ENCODE measurements at places on chromosomes 2 and 18.

GRCh38 chr2:237603718-237604362 lies 13.3 kb upstream of the RAB17 start:
- DNase-seq = peak; percentile 67

GRCh38 chr2:210536973-210537650 lies 19.3 kb upstream of the CPS1 start:
- no peak for DNase-seq

DNA sequence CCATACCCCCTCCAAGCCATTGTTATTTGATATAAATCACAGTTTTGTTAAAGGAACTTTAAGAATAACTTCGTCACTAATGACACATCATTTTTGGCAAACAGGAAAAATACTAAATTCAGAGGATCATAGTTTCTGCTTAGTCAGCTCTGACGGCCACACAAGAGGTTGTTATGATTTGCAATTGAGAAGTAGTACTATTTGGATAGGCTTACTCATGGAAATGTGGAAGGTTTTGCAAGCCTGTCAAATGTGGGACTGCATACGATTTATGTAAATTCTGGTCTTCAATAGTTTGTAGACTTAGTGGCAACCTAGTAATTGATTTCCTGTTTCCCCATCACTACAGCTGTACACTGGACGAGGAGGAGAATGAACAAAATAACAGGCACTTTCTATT lies 108.1 kb downstream of the ARHGEF33 start:
- no peak for DNase-seq

- DNase-seq = no peak
Observed at GRCh38 chr2:121356058-121356640, 71.1 kb upstream of the TFCP2L1 start.

DNA sequence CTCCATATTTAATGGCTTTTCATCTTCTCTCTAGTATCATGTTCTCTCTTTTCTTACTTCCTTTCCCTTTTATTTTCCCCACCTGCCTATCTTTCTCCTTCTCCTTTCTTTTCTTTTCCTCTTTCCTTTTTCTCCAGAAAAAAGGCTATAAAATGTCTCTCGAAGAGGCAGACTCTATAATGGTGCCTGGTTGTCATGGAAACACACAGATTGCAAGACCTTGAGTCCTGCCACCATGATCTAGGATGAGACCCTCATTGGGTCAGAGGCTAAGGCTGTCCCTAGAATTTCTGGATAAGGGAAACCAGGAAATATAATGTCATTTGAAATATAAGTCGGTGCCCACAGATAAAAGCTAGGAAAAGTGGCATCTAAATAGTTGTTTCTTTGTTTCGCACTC lies 36.5 kb upstream of the LHCGR start:
- DNase-seq = no peak

- DNase-seq = no peak
Observed at GRCh38 chr2:200624658-200625057, 38.8 kb downstream of the AOX1 start.

DNA sequence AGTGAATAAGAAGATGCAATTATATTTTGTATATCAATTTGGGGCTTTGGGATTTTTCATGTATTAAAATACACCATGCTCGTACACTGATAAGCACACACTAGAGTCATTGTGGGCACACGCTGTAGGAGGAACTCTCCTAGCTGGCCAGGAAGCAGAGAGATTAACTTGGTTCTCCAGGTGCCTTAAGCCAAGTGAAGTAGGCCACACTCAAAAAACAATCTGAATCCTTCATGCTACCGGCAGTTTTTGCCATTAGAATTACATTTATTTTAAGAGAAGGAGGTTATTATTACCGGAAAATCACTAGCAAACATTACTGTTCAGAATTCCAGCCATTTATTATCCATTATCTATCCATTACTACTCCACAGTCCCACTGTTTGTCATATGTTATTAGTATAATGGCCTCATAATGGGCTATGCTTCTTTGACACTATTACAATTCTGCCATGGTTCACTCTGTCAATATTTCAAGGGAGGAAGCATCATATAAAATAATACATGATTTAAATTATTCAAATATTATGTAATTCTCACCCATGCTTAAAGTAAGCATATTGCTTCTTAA lies 214.4 kb downstream of the L3MBTL4 start:
- no peak for DNase-seq

- DNase-seq = no peak
Observed at GRCh38 chr18:64202210-64202836, 53.4 kb upstream of the LINC00305 start.

- no peak for DNase-seq
Observed at GRCh38 chr2:169136885-169137534, 67.6 kb downstream of the DHRS9 start.

DNA sequence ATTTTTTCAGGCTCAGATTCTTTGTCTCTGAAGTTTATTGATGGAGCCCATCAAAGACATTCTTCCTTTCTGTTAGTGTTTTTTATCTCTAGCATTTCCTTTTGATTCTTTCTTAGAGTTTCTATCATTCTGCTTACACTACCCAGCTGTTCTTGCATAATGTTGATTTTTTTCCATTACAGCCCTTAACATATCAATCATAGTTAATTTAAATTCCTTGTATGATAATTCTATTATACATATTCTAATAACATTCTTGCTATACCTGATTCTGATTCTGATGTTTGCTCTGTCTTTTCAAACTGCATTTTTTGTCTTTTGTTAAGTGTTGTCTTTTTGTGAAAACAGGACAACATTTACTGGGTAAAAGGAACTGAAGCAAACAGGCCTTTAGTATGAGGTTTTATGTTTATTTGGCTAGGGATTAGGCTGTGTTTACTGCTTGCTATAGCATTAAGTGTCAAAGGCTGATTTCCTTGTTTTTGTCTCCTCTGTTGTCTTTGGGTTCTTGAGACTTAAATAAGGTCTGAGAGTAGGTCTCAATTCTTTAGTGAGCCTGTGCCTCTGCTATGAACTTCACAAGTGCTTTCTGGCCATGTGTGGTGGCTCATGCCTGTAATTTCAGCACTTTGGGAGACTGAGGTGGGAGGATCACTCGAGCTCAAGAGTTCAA lies 8.0 kb upstream of the STAM2 start:
- DNase-seq = no peak

DNA sequence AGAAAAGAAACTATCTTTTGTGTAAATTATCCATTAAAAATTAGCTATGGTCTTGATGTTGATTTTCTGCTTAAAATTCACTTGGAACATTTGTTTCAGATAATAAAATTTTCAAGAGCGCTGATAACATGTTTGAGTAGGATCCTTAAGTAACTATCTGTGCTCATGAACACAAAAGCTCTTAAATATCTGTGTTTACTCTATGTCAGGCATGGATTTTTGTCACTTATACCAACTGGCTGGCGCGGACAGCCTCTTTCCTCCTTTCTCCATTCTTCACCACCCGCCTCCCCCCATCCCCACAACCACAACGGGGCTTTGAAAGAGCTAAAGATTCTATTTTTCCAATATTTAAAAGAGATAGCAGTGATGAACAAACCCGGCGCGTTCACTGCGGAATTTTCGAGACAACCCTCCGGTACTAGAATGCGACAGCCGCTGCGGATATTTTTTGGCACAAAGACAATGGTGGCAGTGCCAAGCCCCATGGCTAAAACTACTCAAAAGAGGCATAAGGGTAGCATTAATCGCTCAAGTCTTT lies 181.5 kb downstream of the TCF4 start:
- DNase-seq = peak; percentile 42

GRCh38 chr2:171407030-171407675 lies 26.6 kb downstream of the METTL8 start:
- DNase-seq = no peak

GRCh38 chr2:86284401-86284841 lies 53.0 kb downstream of the REEP1 start:
- no peak for DNase-seq
